ENCODE measurements at places on chromosomes 13 and 19.

GRCh38 chr13:79423801-79424642 lies 18.0 kb upstream of the RBM26 start:
- DNase-seq, result no peak

- peak; percentile 99 for DNase-seq
Observed at GRCh38 chr19:56507446-56508289, at the start of gene ZNF471. TSS of gene ZNF471 (plus strand) at chr19:56507855. CDS start at chr19:56511572, 3,717 bp downstream.

GRCh38 chr13:110232142-110232541 lies 74.8 kb downstream of the COL4A1 start:
- DNase-seq, result no peak

GRCh38 chr13:59672445-59672844 lies 491.3 kb downstream of the DIAPH3 start:
- no peak for DNase-seq

GRCh38 chr19:49102303-49102702 lies 11.9 kb upstream of the LIN7B start:
- DNase-seq, result no peak

DNA sequence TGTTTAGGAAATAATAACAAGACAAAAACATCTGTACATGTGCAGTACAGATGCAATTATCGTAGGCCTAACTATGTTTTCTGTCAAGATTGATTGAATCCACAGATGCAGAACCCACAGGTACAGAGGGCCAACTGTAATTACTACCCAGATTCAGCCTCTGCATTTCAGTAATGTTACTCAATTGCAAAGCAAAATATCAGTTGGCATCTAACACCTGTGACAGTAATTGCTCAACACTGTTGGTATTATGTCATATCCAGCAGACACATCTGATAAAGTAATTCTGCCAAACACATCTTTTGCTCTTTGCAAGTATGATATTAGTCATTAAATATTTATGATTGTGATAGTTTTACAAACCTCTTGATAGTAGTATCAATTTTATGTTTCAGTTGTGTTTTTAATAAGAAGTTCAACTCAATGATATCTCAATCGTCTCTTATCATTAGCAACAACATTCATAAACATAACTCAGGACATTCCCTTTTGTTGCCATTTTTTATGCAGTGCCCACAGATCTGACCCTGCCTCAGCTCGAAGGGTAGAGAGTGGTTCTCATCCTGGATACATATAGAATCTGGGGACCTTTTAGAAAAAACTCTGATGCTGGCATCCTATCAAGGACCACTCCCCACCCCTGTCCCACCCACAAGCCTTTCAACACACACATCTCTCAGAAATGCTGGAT lies 104.7 kb downstream of the MYCBP2 start:
- DNase-seq, result no peak

DNA sequence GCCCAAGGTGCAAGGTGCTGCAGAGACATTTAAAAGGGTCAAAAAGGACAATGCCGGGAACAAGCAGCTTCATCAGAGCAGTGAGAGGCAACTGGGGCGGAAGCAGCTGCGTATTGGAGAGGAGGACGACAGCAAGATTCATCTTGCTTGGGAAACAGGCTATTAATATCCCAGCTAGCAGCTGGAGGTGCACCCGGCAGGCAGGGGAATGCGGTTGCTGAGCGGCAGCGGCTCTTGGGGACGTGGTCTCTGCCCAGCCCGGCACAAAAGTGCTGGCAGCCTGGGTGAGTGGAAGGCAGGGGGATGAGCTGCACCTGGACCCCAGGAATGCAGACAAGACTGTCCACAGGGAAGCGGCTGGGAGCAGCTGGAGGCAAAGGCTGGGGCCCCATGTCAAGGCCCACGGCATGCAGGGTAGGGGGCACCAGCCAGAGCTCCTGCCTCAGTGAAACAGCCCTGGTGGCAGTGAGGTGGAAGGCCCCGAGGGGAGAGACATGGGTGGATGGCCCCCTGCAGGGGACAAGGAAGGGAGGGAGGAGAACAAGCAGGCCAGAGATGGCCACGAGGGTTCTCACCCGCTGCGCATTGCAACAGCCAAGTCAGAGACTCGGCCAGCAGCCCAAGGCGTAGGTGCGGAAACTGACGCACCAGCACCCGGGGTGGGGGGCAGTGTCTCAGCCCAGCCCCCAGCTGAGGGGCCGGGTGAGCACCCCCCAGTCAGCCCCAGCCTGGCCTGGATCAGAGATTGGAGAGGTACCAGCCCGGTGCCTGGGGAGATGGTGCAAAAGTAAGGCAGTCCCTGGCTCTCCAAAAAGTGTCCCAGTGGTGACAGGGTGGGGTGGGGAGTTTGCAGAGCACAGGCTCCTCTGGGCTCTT lies 34.4 kb downstream of the PEPD start:
- no peak for DNase-seq
